Stimulated activated CD8-positive, alpha-beta memory T cell treated with anti-CD3 and anti-CD28 coated beads, Interleukin-7, amount 100 ng/mL, for 1 hour (primary cell): ENCODE measurements at places on chromosomes 5 and 9.

DNA sequence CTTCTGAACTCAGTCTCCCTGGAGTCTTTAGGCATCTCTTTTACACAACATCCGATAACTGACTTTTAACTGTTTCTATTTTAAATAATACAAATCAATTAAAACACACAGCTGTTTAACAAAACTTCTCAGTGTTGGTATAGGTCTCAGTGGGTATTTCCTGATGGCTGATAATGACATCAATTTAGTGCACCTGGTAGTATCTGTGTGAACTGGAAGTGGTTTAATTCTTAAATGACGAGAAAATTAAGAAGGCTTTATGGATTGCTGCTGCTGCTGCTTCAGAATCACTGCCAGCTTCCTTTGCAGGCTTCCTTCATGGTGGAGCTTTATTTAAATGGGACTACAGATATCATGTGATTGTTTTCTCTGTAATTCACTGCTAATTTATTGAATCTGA, 92.3 kb downstream of the RPS23 start:
- DNase-seq, result no peak

GRCh38 chr5:28110781-28111180, 1072.4 kb upstream of the CDH9 start:
- no peak for DNase-seq

GRCh38 chr9:8389531-8389930, 590.0 kb upstream of the DMAC1 start:
- no peak for DNase-seq

- no peak for DNase-seq
Observed at GRCh38 chr9:132016456-132016855, 63.2 kb downstream of the MED27 start.

DNA sequence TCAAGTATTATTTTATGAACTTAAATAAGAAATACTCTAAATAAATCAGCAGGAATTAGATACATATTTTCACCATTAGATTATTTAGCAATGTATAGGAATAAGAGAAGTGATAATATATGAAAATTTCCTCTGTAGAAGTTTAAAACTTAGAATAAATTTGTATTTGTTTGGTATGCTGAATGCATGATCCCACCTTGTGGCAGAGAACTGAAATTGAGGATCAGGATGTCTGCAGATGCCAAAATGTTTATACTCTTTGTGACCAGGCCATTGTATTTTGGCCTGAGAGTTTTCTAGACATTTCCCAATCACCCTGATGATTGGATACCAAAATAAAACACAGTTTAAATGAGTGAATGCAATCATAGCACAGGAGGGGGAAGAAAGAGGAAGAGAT, 6.3 kb downstream of the TYRP1 start:
- no peak for DNase-seq

DNA sequence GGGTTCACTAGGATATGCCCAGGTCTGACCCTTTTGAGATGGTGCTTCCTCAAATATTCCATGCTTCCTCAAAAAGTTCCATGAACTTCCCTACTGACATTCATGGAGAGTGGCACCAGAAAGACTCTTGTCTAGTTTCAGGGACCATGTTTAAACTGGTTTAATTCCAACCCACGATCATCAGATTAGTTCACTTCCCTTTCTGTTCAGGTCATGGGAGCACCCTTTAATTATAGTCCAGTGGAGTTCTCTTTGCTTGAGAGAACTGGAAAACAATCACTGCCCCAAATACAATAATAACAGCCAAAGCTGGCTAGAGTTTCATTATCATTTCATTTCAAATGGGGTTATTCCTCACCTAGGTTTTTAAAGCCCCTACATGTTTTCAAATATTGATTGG, 9.7 kb upstream of the ERBIN start:
- DNase-seq, result no peak

GRCh38 chr9:26264709-26265601, 586.7 kb upstream of the TUSC1 start:
- DNase-seq, result no peak

DNA sequence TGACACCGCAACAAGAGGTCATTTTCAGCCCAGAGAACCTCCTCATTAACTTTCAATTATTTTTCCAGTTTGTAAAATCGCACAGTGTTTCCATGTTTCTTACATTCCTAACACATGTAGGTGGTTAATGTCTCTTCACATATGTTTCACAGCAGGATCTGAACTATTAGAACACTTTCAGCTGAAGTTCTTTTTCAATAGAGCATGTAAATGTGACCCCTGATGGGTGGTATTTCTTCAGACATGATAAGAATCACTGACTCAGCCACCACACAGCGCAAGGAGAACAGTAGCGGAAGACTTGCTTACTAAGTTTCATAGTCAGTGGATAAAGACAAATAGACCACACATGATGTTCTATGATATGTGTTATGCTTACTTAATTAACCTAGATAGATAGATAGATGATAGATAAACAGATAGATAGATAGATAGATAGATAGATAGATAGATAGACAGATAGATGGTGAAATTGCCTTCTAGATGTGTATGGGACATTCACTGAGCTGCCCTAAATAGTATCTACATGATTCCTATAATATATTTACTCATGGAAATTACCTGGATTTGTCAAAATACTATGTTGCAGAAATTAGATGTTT, 1992.1 kb upstream of the NUDT12 start:
- no peak for DNase-seq

- DNase-seq, result no peak
Observed at GRCh38 chr9:92328225-92328624, 2.5 kb downstream of the CENPP start.

GRCh38 chr5:75412111-75412990, 75.3 kb downstream of the HMGCR start:
- no peak for DNase-seq

DNA sequence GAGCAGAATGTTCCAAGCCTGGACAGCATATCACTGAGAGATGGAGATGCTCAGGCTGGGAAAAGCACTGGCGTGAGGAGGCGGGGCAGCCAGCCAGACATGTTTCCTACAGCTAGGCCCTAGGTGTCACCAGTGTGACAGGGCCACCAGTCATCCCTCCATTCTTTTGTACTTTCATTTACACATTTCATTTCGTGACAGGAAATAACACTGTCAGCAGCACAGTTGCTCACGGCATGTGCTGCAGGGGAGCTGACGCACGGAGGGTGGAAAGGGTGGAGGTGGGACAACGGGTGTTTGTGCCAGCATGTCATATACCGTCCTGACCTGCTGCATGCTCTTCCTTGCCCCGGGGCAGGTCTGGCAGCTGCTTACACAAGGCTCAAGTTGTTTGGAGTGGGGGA, 14.8 kb upstream of the CEMIP2 start:
- DNase-seq, result peak; percentile 60

DNA sequence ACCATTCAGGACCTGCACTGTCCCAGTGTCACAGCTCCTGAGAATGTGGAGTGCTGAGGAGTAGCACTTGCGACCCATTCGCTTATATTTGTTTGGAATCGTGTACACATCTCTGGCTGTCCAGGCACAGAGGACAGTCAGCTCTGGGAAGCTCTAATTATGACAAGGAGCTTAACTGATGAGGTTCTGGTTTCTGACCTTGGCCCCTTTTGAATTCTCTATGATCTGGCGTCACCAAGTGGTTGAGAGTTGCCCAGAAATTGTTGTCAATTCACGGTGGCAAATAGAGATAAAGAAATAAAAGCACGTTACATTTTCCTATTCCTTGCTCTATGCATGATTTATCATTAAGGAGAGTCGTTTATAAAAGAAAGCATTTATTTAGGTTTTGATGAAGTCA, 34.9 kb upstream of the LECT2 start:
- no peak for DNase-seq

DNA sequence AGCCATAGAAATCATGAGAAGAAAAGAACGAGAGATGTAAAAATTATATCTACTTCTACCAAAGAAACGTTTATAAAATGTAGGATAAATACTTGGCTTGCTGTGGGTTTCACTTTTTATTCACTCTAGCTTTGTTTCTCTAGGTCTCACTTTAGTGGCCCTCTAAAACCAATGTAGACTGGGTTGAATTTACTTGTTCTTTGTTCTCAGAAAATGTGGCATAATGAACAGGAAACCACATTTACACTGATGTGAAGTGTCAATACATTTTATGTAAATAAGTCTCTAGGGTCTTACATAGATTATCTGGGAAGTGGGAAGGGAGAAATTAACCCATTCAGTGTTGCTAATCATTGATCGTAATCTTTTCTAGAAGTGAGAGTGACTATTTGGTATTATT, 58.9 kb downstream of the PLPPR1 start:
- no peak for DNase-seq

GRCh38 chr9:17624571-17624970, 45.7 kb downstream of the SH3GL2 start:
- DNase-seq, result no peak

DNA sequence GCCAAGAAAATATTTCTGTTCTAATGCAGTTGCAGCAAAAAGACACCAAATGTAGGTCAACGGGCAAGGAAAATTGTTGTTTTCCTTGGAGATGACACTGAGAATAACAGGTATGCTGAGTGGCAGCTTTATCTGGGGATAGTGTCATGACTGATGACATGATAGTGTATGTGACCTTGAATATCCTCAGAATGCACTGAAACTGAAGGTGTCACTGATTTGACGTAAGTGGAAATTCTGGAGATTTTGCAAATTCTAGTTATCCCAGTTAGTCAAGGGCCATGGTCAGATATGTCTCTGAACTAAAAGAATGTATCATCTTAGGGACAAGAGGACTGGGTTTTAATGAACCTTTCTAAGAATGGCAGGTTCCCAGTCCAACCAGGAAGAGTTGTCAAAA, 138.0 kb upstream of the C9orf72 start:
- DNase-seq, result no peak

GRCh38 chr9:127874301-127875221, 2.9 kb downstream of the AK1 start:
- no peak for DNase-seq
